ENCODE measurements at places on chromosomes 7 and 10.

- no peak for DNase-seq
Observed at GRCh38 chr10:123634221-123634620, 31.9 kb upstream of the GPR26 start.

DNA sequence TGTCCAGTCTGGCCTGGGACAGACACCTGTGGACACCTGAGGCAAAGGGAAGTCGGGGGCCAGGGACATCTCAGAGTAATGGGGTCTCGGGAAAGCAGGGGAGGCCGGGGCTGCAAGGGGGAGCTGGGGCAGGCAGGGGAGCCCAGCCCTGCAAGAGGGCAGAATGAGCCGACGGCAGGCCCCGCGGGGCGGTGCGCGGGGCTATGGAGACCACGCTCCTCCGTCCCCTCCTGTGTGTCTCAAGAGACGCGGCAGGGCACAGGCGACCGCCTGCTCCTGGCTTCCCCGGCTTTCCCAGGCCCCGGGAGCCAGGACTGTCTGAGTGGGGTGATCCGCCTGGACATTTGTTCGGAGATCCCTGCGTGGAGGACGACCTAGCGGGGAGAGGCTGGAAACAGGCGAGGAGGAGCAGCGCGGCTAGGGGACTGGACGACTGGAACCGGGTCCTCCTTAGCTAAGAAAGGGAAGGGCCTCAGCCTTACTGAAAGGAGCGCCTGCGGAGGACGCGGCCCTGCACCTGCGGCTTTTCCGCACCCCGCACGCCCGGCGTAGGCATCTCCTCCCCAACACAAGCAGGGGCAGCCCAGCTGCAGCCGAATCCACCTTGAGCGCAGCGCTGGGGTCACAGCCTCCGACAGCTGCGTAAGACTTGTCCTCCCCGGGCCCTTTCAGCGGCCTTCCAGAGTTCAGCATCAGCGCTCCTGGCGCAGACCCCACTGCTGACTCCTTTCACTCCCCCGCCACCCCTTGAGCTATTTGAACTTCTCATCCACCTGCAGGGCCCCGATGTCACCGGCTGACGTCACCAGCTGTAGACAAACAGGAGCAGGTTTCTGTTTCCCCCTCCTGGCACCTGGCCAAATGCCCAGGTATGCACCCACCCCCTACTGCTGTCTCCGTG is 176.4 kb downstream of the ZNF248 start:
- DNase-seq, result no peak

DNA sequence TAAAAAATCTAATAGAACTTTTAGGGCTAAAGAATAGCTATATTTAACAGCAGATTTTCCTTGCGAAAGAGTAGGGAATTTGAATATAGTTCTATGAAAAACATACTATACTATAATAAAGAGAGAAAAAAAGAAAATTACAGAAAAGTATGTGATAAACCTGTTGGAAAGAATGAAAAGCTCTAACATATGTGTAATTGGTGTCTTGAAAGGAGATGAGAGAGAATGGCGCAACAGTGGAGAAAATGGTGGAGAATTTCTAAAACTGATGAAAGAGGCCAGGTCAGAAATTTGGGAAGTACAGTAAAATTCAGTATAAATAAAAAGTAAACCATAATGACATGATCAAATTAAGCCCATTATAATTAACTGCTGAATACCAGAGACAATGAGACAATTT is 20.8 kb upstream of the CACNA2D1 start:
- no peak for DNase-seq

- no peak for DNase-seq
Observed at GRCh38 chr7:144011458-144012230, 11.5 kb downstream of the OR6B1 start.

DNA sequence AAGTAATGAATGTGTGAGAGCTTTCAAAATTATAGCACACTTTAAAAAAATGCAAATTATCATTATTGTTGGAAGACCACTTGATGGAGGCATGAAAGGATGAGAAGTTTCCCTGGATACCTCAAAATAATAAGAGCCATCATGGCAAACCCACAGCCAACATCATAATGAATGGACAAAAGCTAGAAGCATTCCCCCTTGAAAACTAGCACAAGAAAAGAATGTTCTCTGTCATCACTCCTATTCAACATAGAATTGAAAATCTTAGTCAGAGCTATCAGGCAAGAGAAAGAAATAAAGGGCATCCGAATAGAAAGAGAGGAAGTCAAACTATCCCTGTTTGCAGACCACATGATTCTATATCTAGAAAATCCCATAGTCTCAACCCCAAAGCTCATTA is 887.2 kb upstream of the LRRTM3 start:
- no peak for DNase-seq
